Ammon's horn (tissue), 1 donor: ENCODE measurements at places on chromosomes 6 and 20.

GRCh38 chr6:7292596-7293255 lies 20.3 kb downstream of the SSR1 start:
- DNase-seq: no peak

- no peak for DNase-seq
These were observed 231.4 kb downstream of the FOXC1 start for GRCh38 chr6:1841136-1841535.

DNA sequence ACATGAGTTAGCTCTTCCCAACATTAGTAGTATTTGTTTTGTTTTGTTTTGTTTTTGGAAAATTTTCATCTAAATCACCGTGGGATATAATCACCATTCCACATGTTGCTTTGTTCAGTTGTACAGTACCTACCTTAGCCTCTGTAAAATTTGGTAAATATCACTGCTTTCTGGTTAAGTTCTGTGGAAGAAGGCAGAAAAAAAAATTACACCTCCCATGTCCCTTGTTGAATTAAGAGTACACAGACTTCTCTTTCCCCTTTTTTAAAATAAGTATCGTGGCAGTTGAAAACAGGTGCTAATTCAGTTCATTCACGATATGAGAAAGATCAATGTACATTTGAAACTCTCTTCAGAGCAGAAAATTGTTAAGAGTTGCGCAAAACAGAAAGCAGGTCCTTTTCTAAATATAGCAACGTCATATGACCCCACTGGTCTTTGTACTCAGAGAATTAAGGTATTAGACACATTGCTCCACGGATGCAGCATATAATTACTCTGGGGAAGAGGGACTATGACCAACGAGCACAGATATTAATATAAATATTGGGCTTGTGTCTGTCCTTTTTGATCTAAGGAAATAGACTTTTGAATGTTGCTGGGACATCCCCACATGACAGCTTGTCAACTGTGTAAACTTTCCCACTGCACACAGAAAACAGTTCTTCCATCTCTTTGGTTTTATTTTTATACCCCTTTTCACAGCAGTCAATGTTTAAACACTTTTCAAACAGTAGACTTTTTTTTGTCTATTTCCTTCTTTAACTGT lies 58.6 kb upstream of the ZNF217 start:
- DNase-seq: peak; percentile 32

DNA sequence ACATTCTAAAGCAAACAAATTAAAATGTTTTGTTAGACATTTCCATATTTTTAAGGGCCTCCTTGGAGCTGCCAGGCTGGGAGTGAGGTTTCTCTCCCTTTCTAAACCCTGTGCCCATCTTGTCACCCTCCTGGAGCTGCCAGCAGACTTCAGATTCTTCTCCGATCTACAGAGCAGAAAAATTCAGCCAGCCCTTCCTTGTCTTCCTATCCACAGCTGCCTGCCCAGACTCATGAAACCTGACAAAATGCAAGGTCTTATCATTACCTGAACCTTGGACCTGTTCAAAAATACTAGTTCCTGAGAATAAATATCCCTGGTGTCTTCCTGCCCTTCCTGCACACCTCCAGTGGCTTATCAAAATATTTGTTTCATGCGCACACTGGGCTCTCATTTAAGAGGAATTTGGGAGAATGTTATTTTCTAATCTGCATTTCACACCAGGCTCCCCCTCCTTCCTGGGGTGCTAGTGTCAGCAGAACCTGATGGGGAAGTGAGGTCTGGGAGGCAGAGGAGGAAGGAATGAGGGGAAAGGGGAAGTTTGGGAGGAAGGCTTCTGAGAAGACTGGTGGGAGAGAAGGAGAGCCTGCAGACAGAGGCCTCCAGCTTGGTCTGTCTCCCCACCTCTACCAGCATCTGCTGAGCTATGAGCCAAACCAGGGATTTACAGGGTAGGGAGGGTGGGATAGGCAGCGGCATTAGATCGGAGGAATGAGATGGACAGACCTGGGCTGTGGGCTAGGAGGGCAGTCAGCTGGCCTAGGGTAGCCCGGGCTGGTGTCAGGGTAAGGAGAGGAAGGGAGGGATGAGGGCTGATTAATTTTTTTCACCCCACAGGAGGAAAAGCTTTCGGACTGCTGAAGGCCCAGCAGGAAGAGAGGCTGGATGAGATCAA lies at the start of gene AIF1:
Gene AIF1 (plus strand): TSS at position 551 of the 895 bp plus-strand sequence. CDS start 96 bp downstream, at position 647.
- peak; percentile 70 for DNase-seq

- DNase-seq: no peak
These were observed 49.2 kb upstream of the TBC1D32 start for GRCh38 chr6:121383478-121383877.

GRCh38 chr20:25017257-25017803 lies 24.8 kb upstream of the APMAP start:
- no peak for DNase-seq

GRCh38 chr6:152301765-152302568 lies 335.2 kb downstream of the SYNE1 start:
- peak; percentile 95 for DNase-seq

- peak; percentile 51 for DNase-seq
These were observed 1.1 kb upstream of the GRM1 start for GRCh38 chr6:146027586-146028251.

DNA sequence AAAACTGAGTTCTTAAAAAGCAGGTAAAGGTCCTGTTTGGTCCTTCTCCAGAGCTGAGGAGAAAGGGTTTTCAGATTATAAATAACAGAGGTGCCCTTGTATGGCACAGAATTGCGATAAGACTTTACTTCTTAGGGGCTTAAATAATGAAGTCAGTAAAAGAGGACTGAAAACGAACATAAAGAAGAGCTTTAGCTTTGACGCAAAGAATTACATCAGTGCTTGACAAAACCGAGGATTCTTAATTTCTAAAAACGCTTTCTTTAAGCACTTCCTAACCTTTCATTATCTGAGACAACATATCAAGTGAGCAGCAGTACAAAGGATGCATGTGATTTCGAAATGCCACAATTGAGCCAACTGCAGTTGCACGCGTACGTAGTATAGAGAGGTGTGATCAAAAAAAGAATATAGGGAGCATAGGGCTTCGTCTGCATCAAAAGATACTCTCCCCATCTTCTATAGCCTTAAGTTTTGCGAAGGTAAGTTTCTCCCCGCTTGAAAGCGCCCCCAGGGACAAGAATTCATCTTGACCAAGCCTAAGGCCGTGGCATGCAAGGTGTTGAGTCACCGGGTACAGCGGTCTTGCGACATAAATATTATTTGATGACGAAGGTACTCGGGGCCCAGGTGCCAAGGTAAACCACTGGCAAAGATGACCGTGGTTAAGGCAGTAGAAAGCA lies 778 bp upstream of the LOC128125822 start:
- no peak for DNase-seq
